Smooth muscle cell of trachea (primary cell): ENCODE measurements at places on chromosomes 12 and 14. TPM values are rescaled to one million over a fixed set of nuclear protein-coding genes. Genes with fewer than 3 reads are reported as not detected.

Gene SPRING1
- 20.2 and 37.5 TPM in 2 replicates for total RNA-seq

Gene CMTM5
- 0.44 and 0.50 TPM in 2 replicates for total RNA-seq

Gene SVOP
- not detected in 2 replicates for total RNA-seq

Gene AQP2
- total RNA-seq = not detected in 2 replicates

Gene NANOG
- total RNA-seq = under 0.01 TPM in 2 replicates

Gene RND1
- total RNA-seq = under 0.01 and 0.33 TPM in 2 replicates

Gene WNT1
- total RNA-seq = not detected in 2 replicates

Gene ITPK1
- 9.3 and 11.7 TPM in 2 replicates for total RNA-seq

Gene CHPT1
- total RNA-seq = 47.6 and 75.3 TPM in 2 replicates

Gene ITFG2
- 12.1 and 13.8 TPM in 2 replicates for total RNA-seq

Gene GALNT9
- 0.17 and 0.29 TPM in 2 replicates for total RNA-seq

Gene MYF5
- total RNA-seq = not detected in 2 replicates

Gene DHRS1
- 19.8 and 22.1 TPM in 2 replicates for total RNA-seq

Gene WSCD2
- total RNA-seq = not detected in 2 replicates

Gene CCDC177
- under 0.01 TPM in 2 replicates for total RNA-seq

Gene KRT83
- not detected in 2 replicates for total RNA-seq

Gene RNASE7
- 0.17 TPM in 1 of 2 replicates, not detected in the other for total RNA-seq

Gene CDH24
- total RNA-seq = 4.7 and 13.6 TPM in 2 replicates
